ENCODE measurements at places on chromosomes 12 and 14.

- DNase-seq, result no peak
Observed at GRCh38 chr12:92132288-92132687, 13.4 kb downstream of the BTG1 start.

DNA sequence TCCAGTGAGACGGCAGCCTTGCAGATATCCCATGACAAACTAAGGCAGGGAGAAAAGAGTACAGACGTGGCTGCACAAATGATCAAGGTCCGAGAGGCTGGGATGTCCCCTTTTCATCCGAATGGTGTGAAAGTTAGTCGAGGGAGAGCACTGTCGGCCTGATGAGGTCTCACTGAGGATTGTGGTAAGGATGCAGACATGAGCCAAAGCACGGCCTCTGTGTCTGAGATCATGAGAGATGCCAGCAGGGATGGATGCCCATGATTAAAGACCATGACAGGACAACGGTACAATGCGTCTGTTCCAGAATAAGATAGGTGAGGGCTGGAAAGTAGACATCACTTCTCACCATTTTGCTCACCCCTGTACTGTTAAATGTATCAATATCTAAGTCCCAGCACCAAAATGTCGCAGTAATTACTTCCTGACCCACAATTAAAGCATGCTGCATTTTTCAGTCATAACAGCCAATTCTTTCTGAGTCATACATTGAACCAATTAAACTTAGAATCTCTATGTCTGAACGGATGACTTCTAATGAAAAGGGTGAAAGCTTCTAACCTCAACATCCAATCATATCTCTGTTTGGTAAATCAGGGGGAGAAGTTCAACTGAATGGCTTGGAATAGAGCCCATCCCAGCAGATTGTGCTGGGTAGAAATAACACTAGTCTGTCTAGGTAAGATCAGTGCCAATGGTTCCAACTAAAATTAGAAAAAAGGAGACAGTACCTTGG, 249.6 kb upstream of the SOX5 start:
- DNase-seq, result no peak

- DNase-seq, result no peak
Observed at GRCh38 chr14:74882103-74882920, 596 bp downstream of the DLST start.

DNA sequence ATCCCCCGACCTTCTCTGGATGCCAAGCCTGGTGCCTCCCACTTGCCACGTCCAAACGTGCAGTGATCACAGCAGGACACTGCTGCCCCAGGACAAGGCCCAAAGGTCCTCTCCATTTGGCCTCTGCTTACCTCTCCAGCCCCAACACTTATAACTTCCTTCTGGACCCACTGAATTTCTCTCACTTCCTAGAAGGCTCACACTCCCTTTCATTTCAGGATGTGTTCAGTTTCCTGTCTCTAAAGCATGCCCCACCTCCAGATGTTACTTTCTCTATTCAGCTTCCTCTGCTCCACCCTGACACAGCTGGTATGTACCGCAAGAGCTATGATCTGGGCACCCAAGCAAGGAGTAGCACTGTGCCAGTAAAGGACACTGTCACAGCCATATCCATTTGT, 33.0 kb downstream of the CDKL1 start:
- DNase-seq, result no peak

DNA sequence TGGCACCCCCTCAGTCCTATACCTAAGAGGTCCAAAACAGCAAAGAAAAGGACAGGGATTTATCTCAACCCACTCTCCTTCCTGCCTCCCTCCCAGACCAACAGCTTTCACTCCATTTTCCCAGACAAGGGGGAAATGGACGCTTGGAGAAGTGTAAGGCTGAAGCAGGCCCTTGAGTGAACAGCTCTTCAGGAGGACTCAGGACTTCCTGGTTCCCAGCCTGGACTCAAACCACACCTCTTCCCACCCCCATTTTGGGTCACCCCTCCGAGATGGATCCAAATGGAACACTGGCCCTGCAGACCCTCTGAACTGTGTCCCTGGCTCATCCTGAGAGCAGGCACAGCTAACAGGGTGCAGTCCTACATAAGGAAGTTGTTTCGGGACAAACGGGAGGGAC, 2.7 kb downstream of the KMT2D start:
- no peak for DNase-seq

- no peak for DNase-seq
Observed at GRCh38 chr12:113397497-113398197, 6.0 kb downstream of the SDS start.

DNA sequence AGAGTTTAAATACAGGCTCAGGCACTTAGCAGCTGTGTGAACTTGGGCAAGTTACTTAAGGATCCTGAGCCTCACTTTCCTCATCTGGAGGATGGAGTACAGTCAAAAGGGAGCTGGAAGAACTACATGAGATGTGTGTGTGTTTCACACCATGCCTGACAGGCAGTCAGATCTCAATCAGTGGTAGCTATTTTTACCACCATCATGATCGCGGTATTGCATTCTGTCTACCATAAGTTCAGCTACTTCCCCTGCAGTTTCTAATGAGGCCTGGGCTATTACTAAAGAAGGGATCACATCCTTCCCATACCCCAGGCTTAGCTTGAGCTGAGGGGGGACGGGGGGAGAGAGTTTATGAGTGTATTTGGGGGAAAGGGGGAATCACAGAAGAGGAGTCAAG, 7.0 kb downstream of the AQP6 start:
- no peak for DNase-seq

DNA sequence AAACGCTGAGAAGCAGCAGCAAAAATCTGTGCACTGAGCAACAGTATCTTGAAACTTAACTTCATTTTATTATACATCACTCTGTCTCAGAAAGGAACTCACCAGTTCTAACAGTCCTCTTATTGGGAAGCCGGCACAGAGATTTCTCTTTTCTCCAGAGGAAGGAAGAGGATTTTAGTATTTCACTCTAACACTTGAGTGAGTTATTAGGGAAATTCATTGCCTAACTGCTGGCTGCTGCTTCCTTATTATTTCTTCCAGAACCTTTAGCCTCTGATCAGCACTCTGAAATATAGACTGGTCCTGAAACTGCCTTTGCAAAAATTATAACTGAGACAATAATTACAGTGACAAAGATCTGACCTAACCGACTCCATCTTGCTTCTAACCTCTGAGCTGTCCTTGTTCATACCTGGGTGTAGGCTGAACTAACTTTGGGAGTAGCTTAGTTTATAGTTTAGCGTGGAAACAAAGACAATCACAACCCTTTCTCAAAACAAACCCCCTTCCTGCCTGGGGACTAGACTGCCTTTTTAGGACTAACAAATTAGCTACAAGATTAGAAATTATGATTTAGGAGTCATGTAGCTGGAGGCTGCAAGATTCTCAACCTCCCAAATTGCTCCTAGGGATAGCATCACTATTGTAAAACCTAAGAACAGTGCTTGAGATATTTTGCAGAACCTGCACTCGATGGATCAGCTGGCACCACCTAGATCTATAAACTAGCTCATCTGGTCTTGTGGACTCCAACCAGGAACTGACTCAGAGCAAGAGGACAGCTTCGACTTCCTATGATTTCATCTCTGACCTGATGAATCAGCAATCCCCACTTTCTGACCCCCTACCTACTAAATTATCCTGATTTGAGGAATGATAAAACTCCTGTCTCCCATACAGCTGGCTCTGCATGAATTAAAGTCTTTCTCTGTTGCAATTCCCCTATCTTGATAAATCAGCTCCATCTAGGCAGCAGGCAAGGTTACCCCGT, 117.5 kb downstream of the DYRK2 start:
- no peak for DNase-seq

- DNase-seq, result no peak
Observed at GRCh38 chr12:26029736-26030022, 71.2 kb downstream of the RASSF8 start.

DNA sequence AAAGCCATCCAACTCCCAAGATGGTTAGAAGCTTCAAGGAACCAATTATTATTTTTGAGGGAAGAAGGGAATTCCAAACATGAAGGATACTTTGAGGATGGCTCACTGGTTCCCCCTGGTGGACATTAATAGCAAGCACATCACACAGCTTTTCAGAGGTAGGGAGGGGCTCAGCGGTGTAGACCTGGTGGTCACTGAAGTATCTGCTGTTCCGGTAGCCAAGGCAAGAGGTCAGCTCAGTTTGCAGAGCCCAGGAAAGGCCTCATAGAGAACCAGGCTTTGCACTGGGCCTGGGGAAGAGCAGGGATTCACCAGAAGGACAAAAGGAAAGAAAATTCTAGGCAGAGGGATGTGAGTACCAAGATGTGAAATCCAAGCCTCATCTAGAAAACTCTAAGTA, 118.7 kb downstream of the KSR2 start:
- peak; percentile 39 for DNase-seq

GRCh38 chr12:116160231-116160630, 117.3 kb downstream of the MED13L start:
- DNase-seq, result no peak

DNA sequence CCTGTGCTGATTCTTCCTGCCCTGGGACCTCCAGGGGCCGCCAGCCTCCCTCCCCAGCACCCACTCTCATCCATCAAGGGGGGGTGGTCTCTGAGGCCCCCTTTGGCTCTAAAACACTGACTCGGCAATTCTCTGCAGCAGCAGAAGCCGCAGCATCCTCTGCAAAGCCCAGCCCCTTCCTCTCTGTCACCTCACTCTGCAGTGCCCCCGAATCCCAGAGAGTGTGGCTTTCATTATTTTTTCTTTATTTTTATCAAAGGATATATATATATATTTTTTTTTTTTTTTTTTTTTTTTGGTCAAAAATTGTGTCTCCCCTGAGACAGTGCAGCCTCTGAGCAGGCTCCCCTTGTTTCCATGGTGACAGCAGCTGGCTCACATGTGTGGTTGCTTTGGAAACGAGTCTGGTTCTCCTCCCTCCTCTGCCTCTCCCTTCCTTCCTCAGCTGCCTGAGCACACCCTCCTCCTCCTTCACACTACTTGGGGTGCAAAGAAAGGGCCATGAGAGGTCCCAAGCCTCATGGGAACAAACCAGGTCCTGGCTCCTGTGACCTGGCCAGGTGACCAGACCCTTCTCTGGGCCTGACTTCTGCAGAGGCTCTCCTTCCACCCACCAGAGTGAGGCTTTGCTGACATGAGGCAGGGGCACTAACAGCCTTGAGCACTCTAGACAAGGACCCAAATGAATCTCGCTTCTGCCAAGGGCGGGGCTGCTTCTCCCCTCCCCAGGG, 100.5 kb downstream of the LRRC74A start:
- no peak for DNase-seq

DNA sequence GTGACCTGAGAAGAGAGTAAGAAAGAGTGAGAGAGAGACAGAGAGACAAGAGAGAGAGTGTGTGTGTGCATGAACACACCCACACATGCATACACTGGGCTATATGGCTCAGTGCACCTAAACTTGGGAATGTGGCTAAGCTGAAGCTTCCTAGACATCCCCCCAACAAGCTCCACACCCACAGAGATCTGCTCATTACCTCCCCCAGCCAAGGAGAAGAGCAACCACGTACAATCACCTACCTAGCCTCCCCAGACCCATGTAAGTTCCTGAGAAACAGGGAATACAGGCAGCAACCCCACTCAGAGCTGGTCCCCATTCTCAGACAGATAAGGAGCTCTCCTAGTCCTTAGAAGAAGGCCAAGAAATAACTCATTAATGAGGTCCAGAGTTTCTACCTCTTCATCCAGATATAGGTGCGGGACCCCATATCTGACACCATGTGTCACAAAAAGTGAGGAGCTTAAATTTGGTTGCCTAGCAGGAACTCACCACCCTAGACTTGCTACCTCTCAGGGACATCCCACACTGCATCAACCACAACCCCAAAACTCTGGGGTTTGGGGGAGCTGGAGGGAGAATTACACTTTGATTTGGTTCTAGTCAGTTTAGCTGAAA, 9.9 kb downstream of the AJUBA start:
- DNase-seq, result no peak

DNA sequence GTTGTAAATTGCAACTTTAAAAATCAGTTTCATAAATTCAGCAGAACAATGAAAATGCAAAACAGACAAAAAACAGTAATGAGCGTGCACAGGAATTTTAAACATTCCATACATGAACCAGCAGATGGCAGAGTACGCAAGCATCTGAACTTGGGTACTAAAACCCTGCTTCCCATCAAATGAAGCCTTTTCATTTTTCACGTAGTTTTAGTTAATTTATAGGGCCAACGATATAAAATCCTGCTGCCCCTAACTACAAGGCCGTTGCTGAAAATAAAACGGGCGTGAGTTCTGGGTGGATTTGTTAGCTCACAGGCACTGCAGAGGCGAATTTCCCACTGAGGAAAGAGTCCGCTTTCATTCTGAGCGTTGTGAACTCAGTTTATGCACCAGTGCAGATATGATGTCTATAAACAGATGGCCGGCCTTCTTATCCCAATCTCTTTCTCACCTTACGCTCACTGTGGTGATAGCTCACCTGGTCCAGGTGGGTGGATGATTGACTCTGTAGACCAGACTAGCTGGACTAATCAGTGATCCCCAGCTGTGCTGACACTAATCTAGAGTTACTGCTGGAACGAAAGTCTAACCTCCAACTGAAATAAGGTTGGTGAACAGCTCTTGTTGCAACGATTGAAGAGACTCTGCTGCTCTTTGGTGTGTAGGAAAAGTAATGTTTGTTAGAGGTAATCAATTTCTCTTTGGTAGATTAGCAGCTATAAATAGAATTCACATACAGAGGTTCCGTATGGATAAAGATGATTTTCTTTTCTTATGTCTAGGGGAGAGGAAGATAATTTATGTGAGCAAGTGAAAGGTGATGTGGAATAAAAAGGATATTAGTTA, 89.2 kb downstream of the PDZRN4 start:
- DNase-seq, result peak; percentile 28

GRCh38 chr12:118361889-118362288, 10.8 kb downstream of the TAOK3 start:
- DNase-seq, result no peak

DNA sequence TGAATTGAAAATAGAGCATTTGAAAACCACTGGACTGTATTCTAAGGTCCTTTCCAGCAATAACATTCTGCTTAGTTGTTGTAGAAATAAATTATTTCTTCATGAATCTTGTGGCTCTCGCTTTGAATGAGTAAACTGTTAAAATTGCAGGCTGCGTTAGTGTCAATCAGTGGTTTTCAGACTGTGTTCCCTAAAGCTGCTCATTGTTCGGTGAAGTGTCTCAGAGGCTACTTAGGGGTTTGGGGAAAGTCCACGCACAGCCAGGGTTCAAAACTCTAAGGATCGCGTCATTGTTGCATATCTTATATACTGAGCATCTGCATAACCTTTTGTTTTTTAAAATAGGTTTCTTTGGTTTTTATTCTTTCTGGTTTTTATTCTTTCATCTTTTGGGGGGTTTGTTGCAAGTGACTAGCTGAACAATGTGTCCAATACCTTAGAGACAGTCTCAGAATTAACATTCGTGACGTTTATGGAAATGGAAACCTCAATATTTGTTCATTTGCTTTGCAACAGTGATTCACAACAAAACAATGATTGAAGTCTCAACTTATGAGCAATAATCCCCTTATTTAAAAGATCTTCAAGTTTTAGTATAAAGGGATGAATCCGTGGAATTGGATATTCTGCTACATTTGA, 108.1 kb downstream of the TTLL5 start:
- DNase-seq, result no peak

- no peak for DNase-seq
Observed at GRCh38 chr12:116697305-116697704, 40.6 kb downstream of the SPRING1 start.

Data from neural crest cell (in vitro differentiated cells).